CD4-positive, alpha-beta T cell treated with Interleukin-12 subunit alpha and Interleukin-12 subunit beta, for 1 hour (primary cell): ENCODE measurements at places on chromosomes 5 and 9.

GRCh38 chr5:6604946-6605345, 27.9 kb downstream of the NSUN2 start:
- no peak for DNase-seq

DNA sequence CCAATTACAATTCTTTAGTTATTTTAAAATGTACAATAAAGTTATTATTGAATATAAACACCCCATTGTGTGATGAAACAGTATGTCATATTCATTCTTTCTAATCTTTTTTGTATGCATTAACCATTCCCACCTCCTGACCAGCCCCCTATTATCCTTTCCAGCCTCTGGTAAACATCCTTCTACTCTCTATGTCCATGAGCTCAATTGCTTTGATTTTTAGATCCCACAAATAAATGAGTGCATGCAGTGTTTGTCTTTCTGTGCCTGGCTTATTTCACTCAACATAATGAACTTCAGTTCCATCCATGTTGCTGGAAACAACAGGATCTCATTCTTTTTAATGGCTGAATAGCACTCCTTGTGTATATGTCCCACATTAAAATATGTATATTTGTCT, 1858.9 kb upstream of the C9orf72 start:
- no peak for DNase-seq

- no peak for DNase-seq
Observed at GRCh38 chr9:76257311-76257710, 136.9 kb downstream of the RFK start.

GRCh38 chr5:167867281-167867680, 424.2 kb upstream of the WWC1 start:
- DNase-seq: no peak

GRCh38 chr5:123180178-123180577, 91.1 kb downstream of the PRDM6 start:
- DNase-seq: no peak

DNA sequence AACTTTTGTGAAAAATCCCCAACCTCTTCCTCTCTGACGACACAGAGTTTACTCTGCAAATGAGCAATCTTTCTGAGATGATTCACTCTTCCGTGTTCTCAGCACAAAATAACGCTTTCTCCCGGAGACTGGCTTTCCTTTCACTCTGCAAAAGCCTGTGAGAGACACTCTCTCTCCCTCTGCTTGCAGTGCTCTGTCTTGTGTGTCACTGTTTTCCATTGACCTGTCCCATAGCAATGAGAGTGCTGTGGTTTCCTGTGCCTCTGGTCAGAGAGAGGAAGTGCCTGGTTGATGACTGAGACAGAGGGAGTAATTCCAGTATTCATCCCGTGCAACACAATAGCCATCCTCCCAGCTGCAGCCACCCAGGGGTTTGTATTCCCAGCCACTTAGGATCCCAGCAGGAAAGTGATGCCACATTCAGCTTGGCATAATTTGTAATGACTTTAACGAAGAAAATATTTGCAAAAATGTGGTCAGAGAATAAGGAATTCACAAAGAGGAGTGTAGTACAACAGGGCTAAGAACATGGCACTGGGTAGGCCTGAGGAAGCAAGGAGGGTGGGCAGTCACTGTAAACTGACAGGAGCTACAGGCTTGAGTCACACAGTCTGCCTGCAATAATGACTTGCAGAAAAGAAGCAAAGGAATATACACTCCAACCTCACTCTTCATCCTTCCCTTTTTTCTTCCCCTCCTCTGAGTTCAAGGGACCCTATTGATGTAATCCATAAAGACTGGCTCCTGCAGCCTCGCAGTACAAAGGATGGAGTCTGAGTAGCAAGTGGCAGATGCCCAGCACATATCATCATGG, 463.5 kb upstream of the RGMB start:
- DNase-seq: no peak

- no peak for DNase-seq
Observed at GRCh38 chr9:37575511-37575914, 667 bp downstream of the FBXO10 start.

DNA sequence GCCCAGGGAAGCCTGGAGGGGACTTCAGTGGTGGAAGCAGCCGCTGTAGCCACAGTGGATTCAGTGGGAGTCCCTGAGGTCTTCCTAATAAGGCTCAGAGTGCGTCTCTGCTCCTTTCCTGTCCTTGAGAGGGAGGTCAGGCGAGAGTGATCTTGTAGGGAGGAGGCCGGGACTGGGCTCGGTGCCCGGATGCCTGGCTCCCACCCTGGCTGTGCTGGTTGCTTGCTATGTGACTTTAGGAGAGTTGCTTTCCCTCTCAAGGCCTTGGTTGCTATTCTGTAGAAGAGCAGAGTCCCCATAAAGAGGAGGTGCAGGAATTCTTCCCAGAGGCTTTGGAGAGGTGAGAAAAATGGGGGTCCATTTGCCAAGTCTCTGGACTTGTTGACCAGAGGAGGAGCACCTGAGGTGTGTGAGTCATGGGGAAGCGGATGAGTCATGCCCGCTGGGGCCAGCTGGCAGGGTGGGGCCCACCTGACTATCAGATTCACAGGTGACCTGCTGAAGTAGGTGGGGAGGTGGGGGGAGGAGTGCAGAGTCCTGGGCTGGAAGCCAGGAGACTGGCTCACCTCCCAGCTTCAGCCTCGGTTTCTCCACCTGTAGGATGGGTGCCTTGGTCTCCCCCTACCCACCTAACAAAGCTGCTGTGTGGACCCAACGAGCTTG, 13.8 kb downstream of the GSN start:
- no peak for DNase-seq

DNA sequence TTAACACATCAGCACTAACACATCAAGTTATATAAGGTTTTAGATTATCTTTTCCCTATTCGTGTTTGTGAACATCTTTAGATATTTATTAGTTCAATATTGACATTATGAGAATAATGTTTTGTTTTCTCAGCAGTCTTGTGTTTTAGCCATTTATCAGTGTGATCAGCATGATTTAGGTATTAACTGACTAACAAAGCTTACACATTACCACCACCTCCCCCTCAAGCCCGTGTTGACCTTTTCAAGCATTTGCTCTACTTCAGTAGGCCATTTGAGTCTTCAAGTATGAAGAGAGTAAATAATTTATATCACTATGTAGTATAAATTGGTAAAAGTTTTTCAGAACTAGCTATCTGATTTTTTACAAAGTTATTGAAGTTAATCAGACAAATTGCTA, 6.9 kb downstream of the PBX3 start:
- no peak for DNase-seq

DNA sequence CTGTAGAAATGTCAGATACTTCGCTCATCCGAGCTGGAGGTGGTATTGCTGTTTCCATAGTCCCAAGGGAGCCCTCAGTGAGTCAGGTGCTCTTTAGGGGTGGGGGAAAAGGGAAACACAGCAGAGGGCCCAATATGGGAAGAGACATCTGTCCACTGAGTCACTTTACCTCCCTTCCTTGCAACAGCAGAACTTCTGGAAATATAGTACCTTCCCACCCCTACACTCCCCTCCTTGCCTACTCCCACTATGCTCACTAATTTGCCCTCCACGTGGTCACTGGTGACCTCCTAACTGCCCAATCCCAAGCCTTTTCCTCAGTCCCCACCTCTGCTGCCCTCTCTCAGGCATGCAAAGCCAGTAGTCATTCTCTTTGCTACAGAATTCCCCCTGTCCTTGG, 1.9 kb downstream of the HK3 start:
- DNase-seq: no peak

GRCh38 chr9:37562826-37563225, 13.4 kb downstream of the FBXO10 start:
- no peak for DNase-seq

GRCh38 chr9:117153021-117153420, 261.8 kb downstream of the ASTN2 start:
- no peak for DNase-seq

- DNase-seq: no peak
Observed at GRCh38 chr5:10745133-10745532, 15.9 kb downstream of the DAP start.

- DNase-seq: no peak
Observed at GRCh38 chr9:100074093-100074492, 24.7 kb downstream of the ERP44 start.

DNA sequence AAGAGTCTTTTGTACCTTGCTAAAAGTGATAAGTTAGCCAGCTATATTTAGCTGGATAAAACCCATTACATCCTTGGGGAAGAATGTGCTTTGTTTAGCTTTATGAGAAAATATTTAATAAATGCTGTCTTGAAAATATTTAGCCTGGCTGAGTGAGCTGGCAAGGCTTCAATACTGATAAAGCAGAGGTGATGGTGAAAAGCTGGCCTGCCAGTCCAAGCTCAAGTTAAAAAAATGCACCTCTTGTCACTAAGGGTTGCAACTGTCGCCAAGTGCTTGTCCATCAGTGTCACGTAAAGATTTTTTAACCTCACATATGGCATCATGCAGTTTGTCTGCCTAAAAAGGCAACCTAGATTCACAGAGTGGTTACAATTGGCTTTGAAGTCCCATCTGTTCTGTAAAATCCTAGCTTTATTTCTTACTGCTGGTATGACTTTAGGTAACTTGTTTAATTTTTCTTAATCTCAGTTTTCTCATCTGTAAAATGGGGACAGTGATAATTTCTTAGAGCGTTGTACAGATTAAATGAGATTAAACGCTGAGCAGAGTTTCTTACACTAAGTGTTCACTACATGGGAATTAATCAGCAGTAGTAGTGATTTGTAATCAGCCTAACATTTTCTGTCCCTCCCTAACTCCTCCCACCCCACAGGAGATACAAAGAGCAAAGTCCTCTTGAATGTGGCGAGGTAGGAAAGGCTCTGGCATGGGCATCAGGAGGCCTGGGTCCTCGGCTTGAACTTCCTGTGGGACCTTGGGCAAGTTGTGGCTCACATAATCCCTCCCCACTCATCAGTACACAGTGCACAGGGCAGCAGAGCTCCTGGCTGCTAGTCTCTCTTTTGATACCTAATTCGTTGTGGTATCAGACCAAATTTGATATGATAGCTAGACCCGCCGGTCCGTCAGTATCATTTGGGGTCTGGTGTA, 48.7 kb downstream of the PIK3R1 start:
- no peak for DNase-seq

GRCh38 chr9:131320031-131320685, 30.6 kb downstream of the PLPP7 start:
- no peak for DNase-seq

GRCh38 chr5:177967221-177967887, 28.7 kb downstream of the PROP1 start:
- DNase-seq: no peak

GRCh38 chr5:65255294-65255693, 226.4 kb downstream of the ADAMTS6 start:
- no peak for DNase-seq

GRCh38 chr5:107977550-107978071, 306.9 kb upstream of the EFNA5 start:
- no peak for DNase-seq

DNA sequence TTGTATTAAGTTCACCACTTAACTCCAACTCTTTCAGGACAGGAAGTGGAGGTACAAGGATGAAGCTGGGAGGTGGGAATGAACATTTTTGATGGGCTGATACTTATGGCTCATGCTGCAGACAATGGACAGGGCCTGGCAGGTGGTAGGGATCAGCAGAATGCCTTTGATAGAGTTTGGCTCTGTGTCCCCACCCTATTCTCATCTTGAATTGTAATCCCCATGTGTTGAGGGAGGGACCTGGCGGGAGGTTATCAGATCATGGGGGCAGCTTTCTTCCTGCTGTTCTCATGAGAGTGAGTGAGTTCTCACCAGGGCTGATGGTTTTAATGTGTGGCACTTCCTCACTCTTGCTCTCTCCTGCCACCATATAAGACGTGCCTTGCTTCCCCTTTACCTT, 87.3 kb upstream of the PRLR start:
- no peak for DNase-seq

- no peak for DNase-seq
Observed at GRCh38 chr5:148850836-148851235, 24.4 kb downstream of the ADRB2 start.

- no peak for DNase-seq
Observed at GRCh38 chr9:22044583-22044982, 35.5 kb upstream of the CDKN2B start.

DNA sequence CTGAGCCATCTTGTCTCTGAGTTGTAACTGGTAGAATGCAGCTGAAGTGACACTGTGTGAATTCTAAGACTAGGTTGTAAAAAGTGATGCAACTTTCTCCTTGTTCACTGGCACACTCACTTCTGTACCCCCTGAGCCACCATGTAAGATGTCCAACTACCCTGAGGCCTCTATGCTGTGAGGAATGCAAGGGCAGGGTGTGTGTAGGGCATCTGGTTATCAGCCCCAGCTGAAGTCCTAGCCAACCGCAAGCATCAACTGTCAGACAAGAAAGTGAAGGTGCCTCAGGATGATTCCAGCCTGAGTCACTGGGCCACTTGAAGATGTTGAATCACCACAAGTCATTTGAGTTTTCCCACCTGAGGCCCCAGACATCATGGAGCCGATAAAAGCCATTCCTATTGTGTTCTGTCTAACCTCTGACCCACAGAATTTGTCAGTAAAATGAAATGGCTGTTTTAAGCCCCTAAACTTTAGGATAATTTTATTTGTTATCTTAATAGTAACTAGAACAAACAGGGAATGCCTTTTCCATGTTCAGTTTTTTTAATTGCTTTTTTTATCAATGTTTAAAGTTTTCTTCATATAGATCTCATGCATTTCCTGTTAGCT, 18.7 kb upstream of the RHOBTB3 start:
- DNase-seq: no peak

GRCh38 chr5:62593331-62593730, 14.7 kb downstream of the LRRC70 start:
- DNase-seq: no peak

DNA sequence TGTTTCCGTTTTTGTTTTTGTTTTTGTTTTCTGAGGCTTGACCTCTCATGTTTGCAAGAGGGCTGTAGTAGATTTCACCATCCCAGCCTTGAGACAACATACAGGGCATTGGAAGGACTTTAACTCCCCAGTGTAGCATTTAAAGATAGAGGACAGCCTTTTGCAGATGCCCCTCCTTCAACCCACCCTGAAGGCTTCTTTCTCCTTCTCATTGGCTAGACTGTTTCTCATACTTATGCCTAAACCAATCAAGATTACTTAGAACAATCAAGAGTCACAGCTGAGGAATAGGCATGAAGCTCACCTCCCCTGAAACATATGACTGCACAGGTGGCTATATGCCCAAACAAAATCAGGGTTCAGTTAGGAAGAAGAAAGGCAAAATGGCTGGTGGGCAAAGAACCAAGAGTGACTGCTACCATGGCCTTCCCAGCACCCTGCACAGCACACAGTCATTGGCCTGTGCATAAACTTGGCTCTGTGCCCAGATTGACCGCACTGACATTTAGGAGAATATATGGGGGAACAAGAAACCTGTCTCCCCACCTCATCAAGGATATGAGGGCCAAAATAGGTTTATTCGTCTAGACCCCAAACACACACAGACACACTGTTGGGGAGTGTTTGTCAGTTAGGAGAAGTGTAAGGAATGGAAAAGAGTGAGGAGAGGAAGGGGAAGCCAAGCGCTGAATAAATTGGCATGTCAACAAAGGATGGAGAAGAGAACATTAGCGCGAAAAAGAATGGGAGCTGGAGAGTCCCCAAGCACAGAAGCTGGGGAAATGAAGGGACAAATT, 137.3 kb upstream of the RANBP3L start:
- DNase-seq: no peak

GRCh38 chr9:114061830-114062474, 16.1 kb downstream of the AMBP start:
- no peak for DNase-seq
